ENCODE measurements at places on chromosomes 5 and 9. TPM values are rescaled to one million over a fixed set of nuclear protein-coding genes. Genes with fewer than 3 reads are reported as not detected.

Gene CDC20B
- not detected for total RNA-seq

Gene CDC14B
- total RNA-seq: 17.1 TPM

Gene N4BP3
- total RNA-seq: 6.2 TPM

Gene CACNA1B
- not detected for total RNA-seq

Gene SERF1A
- total RNA-seq: 4.0 TPM

Gene MYMK
- not detected for total RNA-seq

Gene HBEGF
- 33.8 TPM for total RNA-seq

Gene LHX3
- not detected for total RNA-seq

Gene MYORG
- total RNA-seq: 6.9 TPM

Gene ADGRD2
- total RNA-seq: not detected

Gene PDZD2
- total RNA-seq: 24.0 TPM

Gene STPG3
- total RNA-seq: not detected

Gene ECSCR
- total RNA-seq: 48.9 TPM

Gene OR13D1
- total RNA-seq: not detected

Gene CDKN2B-AS1
- 1.6 TPM for total RNA-seq

Gene PURA
- 25.0 TPM for total RNA-seq

Gene C1QTNF2
- total RNA-seq: 2.9 TPM

Gene FLT4
- 21.7 TPM for total RNA-seq

Gene NELFB
- 47.8 TPM for total RNA-seq

Gene SPINK7
- total RNA-seq: not detected

Gene IL9
- not detected for total RNA-seq

Gene C5orf52
- total RNA-seq: not detected

Gene DNM1
- total RNA-seq: 17.2 TPM

Gene FAM163B
- total RNA-seq: 0.23 TPM

Gene IFNA13
- not detected for total RNA-seq

Gene SLC36A2
- total RNA-seq: not detected

Gene MOB3B
- 13.6 TPM for total RNA-seq

Gene SARDH
- 3.9 TPM for total RNA-seq

Gene HOMER1
- 4.6 TPM for total RNA-seq

Gene NIPAL4
- 0.06 TPM for total RNA-seq

Gene FGD3
- total RNA-seq: 29.9 TPM

Gene CAMK4
- 1.1 TPM for total RNA-seq

Gene CFAP77
- 2.4 TPM for total RNA-seq

Gene CCL27
- 0.67 TPM for total RNA-seq

Gene OR1J2
- total RNA-seq: not detected

Gene ANKRD31
- total RNA-seq: 0.09 TPM

Gene PLCXD3
- total RNA-seq: 4.8 TPM

Gene PGM5
- 21.7 TPM for total RNA-seq

Gene SLC9A3
- total RNA-seq: 1.0 TPM
